NCI-H187 (cell line): ENCODE measurements at places on chromosomes 3 and 15.

DNA sequence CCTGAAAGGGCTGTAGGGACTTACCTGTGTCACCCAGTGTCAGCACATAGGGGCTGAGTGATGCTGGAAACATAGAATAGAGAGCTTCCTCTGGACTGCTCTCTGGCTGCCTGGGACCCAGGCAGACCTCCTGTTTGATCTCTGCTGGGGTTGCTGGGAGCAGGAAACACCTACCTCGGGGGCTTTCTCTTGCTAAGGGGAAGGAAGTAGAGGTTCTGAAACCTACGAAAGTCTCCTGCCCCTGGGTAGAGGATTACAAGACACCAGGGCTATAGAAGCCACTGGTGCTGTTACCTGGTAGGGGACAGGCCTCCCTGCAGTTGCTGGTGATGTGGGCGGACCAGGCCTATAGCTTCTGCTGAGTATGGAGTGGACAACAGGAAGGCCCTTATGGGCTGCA, 81.7 kb downstream of the DHX30 start:
- no peak for DNase-seq

- DNase-seq: no peak
Observed at GRCh38 chr3:32009101-32009500, 27.6 kb downstream of the ZNF860 start.

- DNase-seq: no peak
Observed at GRCh38 chr3:54071601-54072000, 50.8 kb upstream of the CACNA2D3 start.

DNA sequence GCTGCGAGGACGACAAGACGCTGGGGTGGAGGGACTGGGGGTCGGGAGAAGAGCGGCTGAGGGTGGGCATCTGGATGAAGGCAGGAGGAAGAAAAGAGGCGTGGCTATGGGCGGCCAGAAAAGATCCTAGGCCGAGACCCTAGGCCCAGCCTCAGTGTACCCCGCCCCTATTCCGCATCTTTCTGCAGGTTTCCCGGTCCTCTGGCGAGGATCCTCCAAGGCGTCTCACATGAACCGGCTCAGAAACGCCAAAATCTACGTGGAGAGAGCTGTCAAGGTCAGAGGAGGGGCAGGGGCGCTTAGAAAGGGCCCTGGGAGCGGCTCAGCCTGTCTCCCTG, 340 bp downstream of the TTLL3 start:
- DNase-seq: no peak

- no peak for DNase-seq
Observed at GRCh38 chr3:67901681-67902080, 247.3 kb upstream of the SUCLG2 start.

DNA sequence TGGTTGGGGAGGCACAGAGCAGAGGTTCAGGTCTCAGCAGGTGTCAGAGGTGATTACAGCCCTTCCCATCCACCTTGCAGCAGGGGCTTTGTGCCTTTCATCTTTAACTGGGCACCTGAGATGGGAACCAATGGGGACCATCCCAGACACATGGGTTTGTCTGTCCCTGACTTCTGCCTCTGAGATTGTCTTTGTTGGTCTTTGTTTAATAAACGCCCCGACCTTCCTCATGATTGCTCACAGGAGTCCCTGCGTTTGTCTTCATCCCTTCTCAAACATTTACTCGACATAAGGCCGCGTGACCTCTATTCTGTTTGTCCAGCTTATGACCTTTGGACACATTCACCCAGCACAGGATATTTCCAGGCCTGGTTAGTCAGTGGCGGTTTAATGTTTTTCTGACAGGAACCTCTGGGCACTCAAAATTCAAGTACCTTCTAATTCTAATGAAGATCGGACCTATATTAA, 5.9 kb downstream of the ZSCAN2 start:
- DNase-seq: no peak

DNA sequence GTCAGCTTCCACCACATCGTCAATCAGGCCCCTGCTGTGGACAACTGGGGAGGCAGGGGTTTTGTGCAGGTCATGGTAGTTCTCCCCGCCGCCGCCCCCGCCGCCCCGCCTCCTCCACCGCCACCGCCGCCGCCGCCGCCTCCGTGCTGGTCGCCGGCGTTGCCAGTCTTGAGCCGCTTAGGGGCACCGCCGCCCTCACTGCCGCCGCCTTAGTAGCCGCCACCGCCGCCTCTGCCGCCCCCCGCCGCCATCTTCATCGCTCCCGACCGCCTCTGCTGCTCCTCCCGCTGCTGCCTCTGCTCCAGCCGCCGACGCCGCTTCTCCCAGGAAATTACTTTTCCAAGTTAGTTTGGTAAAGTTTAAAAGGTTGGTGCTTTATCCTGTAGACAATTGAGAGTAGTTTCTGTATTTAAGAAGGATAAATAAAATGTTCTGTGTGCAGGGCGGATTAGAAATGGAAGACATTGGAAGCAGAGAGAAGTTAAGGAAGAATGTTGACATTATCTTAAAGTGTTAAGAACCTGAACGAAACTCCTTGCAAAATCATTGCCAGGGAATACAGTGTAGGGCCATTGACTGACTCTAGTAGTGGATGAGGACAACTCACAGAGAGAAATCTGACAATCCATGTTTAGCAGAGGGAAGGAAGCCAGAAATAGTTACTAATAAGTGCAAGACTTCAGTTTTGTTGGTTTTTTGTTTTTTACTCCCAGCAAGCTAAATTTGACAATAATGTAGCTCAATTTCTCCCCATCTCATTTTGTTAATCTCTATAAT, 53.0 kb upstream of the GOLGA8A start:
- DNase-seq: no peak

- no peak for DNase-seq
Observed at GRCh38 chr3:17065315-17065714, 180.6 kb downstream of the PLCL2 start.
